ENCODE measurements at places on chromosomes 5 and 9. TPM values are rescaled to one million over a fixed set of nuclear protein-coding genes. Genes with fewer than 3 reads are reported as not detected.

- peaks cover 2% of the 10 kb centered on the region for H3K4me1 ChIP-seq
- peaks cover 4% of the 10 kb centered on the region for H3K27me3 ChIP-seq
- DNase-seq: no peak
- H3K36me3 ChIP-seq: peaks cover 2% of the 10 kb centered on the region
Measured at GRCh38 chr5:154697371-154697770, 57.8 kb upstream of the LARP1 start.

- H3K4me1 ChIP-seq: no peaks in the 10 kb centered on the region
- peaks cover 1% of the 10 kb centered on the region for H3K36me3 ChIP-seq
- no peak overlapping the region for H3K4me3 ChIP-seq
- no peaks in the 10 kb centered on the region for H3K27me3 ChIP-seq
- no peak overlapping the region for H3K27ac ChIP-seq
Measured at GRCh38 chr5:136722581-136722980, 357.2 kb upstream of the TRPC7 start.

- no peaks in the 10 kb centered on the region for H3K27me3 ChIP-seq
- H3K4me1 ChIP-seq: no peaks in the 10 kb centered on the region
- H3K4me3 ChIP-seq: no peak overlapping the region
- DNase-seq: no peak
- no peak overlapping the region for H3K27ac ChIP-seq
- no peaks in the 10 kb centered on the region for H3K36me3 ChIP-seq
Measured at GRCh38 chr9:20033511-20033910, 244.7 kb upstream of the SLC24A2 start.

DNA sequence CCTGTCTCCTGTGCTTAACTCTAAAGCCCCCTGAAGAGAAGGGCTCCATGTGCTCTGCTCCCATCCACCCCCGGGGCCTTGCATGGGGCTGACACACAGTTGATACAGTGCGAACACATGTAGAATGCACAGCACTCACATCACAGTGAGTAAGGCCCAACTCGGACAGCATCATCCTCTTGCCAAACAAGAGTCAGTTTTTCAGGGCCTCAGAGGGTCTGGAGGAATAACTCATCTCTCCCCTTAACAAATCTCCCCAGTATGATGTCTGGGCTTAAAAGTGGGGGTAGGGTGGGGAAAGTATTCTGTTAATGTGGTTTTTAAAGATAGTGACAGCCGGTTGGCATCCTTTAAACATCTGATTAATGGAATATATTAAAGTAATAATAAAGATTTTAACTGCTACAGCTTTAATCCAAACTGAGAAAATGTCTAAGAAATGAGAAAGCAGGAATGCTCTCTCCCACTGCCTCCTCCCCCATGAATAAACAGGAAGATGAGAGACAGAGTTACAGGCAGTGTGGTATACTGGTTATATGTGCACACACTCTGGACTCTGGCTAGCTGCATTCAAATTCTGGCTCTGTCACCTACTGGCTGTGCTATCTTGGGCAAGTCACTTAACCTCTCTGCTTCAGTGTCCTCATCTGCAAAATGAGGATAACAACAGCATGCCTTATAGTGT, 22.5 kb downstream of the APBA1 start:
- peaks cover 2% of the 10 kb centered on the region for H3K36me3 ChIP-seq
- H3K4me1 ChIP-seq: peaks cover 3% of the 10 kb centered on the region
- no peak overlapping the region for H3K4me3 ChIP-seq
- no peak overlapping the region for H3K27ac ChIP-seq
- no peak for DNase-seq

DNA sequence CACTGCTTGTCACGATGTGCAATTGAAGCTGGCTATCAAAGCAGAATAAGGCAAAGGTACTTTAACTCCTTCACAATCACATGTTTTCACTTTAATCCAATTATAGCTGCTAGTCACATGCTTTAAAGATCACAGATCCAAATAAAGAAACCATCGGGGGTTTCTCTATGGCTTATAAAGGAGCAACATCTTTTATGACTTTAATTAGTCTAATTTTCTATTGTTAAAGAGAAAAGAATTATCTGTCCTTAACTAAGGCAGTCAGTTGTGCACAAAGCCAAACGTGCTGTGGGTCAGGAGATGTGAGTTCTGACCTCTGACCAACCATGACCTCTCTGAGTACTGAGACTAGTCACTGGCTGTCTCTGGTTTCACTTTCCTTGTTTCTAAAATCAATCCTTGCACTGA, 561.1 kb downstream of the RAB3C start:
- no peaks in the 10 kb centered on the region for H3K27me3 ChIP-seq
- H3K4me1 ChIP-seq: peaks cover 6% of the 10 kb centered on the region
- H3K36me3 ChIP-seq: no peaks in the 10 kb centered on the region
- no peak for DNase-seq

Gene CCL21
- total RNA-seq: not detected

DNA sequence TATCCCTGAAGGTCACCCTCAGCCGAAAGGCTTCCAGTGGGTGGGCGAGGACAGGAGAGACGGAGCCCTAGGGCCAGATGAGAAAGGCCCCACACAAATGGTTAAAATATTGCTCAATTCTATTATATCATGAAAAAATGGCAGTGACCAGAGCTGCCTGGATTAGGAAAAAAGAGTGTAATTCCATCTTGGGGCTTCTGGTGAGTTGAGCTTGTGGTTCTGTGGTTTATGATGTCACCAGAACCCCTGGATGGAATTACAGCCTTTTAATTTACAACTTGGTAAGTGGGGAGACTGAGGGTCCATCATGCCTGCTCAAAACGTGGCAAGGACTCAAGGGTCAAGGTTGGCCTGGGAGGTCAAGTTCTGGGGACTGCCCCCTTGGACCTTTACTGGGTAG, 55.5 kb upstream of the STC2 start:
- H3K27me3 ChIP-seq: peaks cover 20% of the 10 kb centered on the region
- no peak for DNase-seq
- H3K36me3 ChIP-seq: no peaks in the 10 kb centered on the region

DNA sequence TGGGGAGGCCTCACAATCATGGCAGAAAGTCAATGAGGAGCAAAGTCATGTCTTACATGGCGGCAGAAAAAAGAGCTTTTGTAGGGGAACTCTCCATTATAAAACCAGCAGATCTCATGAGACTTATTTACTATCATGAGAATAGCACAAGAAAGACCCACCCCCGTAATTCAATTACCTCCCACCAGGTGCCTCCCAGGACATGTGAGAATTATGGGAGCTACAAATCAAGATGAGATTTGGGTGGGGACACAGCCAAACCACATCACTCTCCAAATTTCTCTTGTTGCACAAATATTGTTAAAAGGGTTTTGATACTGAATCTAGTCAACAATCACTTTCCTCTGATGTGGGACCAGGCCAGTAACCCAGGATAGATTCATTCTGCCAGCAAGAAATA, 1176.1 kb downstream of the CDH9 start:
- H3K36me3 ChIP-seq: no peaks in the 10 kb centered on the region
- no peaks in the 10 kb centered on the region for H3K27me3 ChIP-seq
- no peak overlapping the region for H3K27ac ChIP-seq
- DNase-seq: no peak
- H3K4me3 ChIP-seq: no peak overlapping the region

DNA sequence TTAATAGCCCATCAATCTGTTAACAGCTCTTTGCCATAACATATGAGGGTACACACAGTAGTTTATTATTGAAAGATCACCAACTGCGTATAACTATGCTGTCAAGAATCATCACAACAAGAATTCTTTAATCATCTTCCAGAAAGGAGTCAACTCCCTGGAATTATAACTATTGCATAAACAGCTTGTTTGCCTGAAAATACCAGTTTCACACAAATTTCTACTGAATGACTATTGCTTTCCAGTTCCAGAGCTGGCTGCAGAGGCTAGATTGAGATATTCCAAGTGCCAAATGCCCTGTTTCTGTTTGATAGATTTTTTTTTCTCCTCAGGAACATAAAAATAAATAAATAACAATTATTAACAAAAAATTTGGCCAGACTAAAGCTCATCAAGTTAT, 444.7 kb downstream of the TLE1 start:
- no peaks in the 10 kb centered on the region for H3K27me3 ChIP-seq
- no peak overlapping the region for H3K4me3 ChIP-seq
- no peak for DNase-seq
- H3K4me1 ChIP-seq: no peaks in the 10 kb centered on the region

DNA sequence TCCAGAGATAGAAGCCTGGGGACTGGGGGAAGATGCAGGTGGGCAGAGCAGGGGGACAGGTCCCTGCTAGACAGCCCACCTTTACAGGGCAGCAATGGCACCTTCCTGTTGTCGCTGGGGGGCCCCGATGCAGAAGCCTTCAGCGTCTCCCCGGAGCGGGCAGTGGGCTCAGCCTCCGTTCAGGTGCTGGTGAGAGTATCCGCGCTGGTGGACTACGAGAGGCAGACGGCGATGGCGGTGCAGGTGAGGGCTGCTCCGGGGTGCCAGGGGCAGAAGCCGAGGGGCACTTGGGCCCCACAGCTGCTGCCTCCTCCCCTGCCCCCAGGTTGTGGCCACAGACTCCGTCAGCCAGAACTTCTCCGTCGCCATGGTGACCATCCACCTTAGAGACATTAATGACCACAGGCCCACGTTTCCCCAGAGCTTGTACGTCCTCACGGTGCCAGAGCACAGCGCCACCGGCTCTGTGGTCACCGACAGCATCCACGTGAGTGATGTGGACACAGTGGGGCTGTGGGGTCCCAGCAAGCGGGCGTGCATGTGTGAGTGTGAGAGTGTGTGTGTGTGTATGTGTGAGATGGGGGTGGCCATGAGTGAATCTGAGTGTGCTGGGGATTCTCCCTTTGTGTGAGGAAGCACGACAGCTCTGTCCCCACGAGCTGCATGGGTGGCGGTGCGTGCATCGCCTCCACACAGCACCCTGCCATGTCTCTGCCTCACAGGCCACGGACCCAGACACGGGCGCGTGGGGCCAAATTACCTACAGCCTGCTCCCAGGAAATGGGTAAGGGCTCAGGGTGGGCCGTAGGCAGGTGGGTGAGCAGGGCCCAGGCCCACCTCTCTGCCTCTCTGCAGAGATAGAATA, 28.4 kb downstream of the CDHR2 start:
- no peaks in the 10 kb centered on the region for H3K36me3 ChIP-seq
- peaks cover 4% of the 10 kb centered on the region for H3K27me3 ChIP-seq
- no peak overlapping the region for H3K4me3 ChIP-seq
- peaks cover 10% of the 10 kb centered on the region for H3K4me1 ChIP-seq
- peak overlapping the region; percentile 39 for H3K27ac ChIP-seq

DNA sequence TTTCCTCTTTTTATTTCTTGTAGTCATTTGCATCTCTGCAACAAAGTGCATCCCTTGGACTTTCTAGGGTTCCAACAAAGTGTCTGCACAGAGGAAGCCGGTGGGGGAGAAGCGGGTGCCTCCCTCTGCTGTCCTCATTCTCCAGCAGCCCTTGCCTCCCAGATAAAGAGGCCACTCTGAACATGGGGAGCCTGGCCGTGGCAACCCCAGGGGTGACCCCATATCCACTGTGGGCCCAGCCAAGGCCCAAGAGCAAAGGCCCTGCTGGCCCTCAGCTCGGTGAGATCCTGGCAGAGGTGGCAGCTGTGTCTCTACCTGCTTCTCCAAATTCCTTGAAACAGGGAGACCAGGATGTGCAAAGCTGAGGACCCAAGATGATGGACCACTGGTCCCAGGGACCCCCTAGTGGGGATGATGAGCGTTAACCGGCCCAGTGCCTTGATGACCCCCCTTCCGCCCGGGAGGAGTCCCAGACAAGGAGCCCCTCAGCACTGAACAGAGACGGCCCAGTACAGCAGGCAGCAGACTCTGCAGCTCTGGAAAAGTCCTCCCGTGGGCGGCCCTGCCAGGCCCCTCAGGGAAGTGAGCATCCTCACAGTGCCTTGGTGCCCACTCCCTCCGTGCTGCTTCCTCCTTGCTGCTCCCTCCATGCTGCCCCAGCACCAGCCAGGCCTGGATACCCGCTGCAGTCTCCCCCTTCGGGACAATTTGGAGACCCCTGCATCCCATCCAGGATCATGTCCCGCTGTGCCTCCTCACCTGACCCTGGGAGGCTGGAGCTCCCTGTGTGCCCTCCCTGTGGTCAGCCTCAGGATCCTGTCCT, 62.5 kb downstream of the MRPL36 start:
- no peak overlapping the region for H3K4me3 ChIP-seq
- peaks cover 31% of the 10 kb centered on the region for H3K27me3 ChIP-seq
- no peaks in the 10 kb centered on the region for H3K4me1 ChIP-seq
- no peak for DNase-seq
- no peaks in the 10 kb centered on the region for H3K36me3 ChIP-seq

Gene MRRF
- total RNA-seq: 24.8 TPM

Gene LRRC26
- total RNA-seq: not detected

Gene CER1
- total RNA-seq: not detected

- H3K4me1 ChIP-seq: no peaks in the 10 kb centered on the region
- peaks cover 7% of the 10 kb centered on the region for H3K27me3 ChIP-seq
- no peak overlapping the region for H3K4me3 ChIP-seq
Measured at GRCh38 chr5:88602584-88602983, 280.4 kb downstream of the MEF2C start.

DNA sequence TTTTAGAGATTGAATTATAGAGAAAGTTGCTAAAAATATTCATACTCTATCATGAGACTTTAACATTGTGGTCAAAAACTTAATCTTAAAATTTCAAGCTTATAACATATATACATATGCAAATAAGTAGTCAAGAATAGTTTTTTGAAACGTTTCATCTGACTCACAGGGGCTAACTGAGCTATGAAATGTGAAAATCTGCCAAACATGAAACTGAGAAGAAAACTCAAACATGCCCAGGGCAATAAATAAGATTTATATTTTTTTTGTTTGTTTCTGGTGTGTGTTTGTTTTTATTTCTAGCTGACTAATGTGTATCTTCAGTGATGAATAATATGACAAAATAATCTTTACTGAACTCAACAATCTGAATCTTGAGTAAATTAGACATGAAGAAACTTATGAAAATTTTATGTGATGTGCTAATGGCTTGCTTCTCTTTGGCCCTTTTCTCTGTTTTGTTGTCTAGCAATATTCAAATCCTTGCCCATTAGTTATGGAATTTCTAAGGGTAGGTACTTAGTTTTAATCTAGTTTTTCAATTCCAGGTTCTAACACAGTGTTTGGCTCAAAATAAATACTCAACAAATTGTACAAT, 99.9 kb downstream of the FAM174A start:
- no peaks in the 10 kb centered on the region for H3K4me1 ChIP-seq
- DNase-seq: no peak
- H3K36me3 ChIP-seq: no peaks in the 10 kb centered on the region
- H3K27ac ChIP-seq: no peak overlapping the region
- H3K27me3 ChIP-seq: no peaks in the 10 kb centered on the region

Gene SPATA31C1
- not detected for total RNA-seq

DNA sequence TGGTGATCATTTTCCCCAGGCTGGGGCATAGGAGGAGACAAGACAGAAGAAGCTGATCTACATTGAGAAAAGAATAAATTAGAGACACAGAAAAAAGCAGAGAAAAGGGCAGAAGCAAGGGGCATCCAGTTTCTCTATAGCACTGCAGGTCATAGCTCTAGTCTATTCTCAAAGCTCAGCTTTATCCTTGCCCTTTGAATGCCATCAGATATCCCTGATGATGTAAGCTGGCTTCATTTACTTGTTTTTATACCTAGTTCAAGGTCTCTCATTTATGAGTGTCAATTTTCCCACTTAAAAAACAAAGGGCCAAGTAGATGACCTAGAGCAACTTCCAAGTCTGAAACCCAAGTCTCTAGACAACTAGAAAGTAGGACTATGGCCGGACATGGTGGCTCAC, 32.7 kb downstream of the FBXO10 start:
- H3K27me3 ChIP-seq: no peaks in the 10 kb centered on the region
- peak overlapping the region; percentile 51 for H3K27ac ChIP-seq

Gene AQP3
- total RNA-seq: 225 TPM

GRCh38 chr9:122360891-122361290, 9.9 kb upstream of the PTGS1 start:
- H3K27ac ChIP-seq: no peak overlapping the region
- no peak for DNase-seq
- no peak overlapping the region for H3K4me3 ChIP-seq
- H3K4me1 ChIP-seq: no peaks in the 10 kb centered on the region
- peaks cover 15% of the 10 kb centered on the region for H3K27me3 ChIP-seq
- peaks cover 4% of the 10 kb centered on the region for H3K36me3 ChIP-seq

Data from T-helper 17 cell (primary cell).